ENCODE measurements at places on chromosomes 12 and 14.

GRCh38 chr12:127903146-127903545, 363.8 kb upstream of the TMEM132C start:
- no peak for DNase-seq
- H3K27me3 ChIP-seq: no peaks in the 10 kb centered on the region
- no peaks in the 10 kb centered on the region for H3K36me3 ChIP-seq
- H3K27ac ChIP-seq: no peak overlapping the region
- no peak overlapping the region for H3K4me3 ChIP-seq

- no peak overlapping the region for H3K27ac ChIP-seq
- no peak for DNase-seq
- no peaks in the 10 kb centered on the region for H3K4me1 ChIP-seq
- H3K4me3 ChIP-seq: no peak overlapping the region
- no peaks in the 10 kb centered on the region for H3K36me3 ChIP-seq
Measured at GRCh38 chr14:52992236-52992870, 41.5 kb upstream of the FERMT2 start.

DNA sequence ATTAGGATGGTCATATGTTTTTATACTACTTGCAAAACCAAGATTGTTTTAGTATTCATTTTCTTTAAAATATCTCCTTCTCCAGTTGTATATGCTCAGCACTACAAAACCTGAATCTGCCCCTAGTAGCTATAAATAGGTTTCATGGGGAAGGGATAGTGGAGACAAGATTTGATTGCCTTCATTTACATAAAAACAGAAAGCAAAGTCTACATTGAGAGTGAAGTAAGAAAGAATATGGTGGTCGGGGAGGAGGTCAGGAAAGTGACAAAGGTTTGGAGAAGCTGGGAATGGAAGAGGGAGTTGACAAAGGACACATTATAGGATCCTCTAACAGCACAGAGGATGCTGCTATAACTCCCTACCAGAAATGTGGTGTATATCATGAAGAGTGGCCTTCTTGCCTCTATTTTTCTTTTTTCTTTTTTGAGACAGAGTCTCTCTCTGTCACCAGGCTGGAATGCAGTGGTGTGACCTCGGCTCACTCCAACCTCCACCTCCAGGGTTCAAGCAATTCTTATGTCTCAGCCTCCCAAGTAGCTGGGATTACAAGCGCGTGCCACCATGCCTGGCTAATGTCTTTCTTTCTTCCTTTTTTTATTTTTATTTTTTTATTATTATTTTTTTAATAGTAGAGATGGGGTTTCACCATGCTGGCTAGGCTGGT, 6.6 kb upstream of the LRP6 start:
- H3K36me3 ChIP-seq: peaks cover 3% of the 10 kb centered on the region
- H3K4me1 ChIP-seq: peaks cover 2% of the 10 kb centered on the region
- H3K27ac ChIP-seq: no peak overlapping the region
- H3K4me3 ChIP-seq: no peak overlapping the region

DNA sequence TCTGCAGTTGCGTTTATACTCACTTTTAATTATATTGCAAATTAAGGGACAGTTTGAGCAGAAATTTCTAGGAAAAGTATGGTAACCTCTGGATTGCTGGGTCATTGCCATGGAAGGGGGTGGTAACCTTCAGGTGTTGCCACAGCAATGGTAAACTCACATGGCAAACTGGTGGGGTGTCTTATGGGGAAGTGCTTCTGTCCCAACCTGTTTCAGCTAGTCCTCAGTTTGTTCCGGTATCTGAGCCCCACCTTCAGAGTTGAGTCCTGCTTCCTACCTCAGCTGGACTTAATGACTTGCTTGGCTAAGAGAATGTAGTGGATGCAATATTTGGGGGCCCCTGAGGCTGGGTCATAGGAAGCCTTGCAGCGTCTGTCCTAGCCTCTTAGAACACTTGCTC, 7.3 kb upstream of the CLMN start:
- H3K4me1 ChIP-seq: no peaks in the 10 kb centered on the region
- H3K27ac ChIP-seq: no peak overlapping the region
- H3K4me3 ChIP-seq: no peak overlapping the region
- peaks cover 2% of the 10 kb centered on the region for H3K27me3 ChIP-seq
- peaks cover 3% of the 10 kb centered on the region for H3K36me3 ChIP-seq
- no peak for DNase-seq

DNA sequence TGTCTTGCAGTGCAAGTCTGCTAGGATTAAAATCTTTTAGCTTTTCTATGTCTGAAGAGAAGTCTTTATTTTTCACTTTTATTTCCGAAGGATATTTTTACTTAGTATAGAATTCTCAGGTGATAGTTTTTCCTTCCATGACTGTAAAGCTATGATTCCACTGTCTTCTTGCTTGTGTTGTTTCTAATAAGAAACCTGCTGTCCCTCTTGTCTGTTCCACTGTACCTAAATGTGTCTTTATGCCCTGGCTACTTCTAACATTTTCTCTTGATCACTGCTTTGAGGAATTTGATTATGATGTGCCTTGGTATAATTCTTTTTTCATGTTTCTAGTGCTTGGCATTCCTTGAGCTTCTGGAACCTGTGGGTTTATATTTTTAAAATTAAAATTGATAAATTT, 228.7 kb downstream of the CACNA1C start:
- DNase-seq: no peak
- no peak overlapping the region for H3K27ac ChIP-seq
- H3K4me3 ChIP-seq: no peak overlapping the region
- peaks cover 10% of the 10 kb centered on the region for H3K4me1 ChIP-seq
- H3K36me3 ChIP-seq: no peaks in the 10 kb centered on the region

DNA sequence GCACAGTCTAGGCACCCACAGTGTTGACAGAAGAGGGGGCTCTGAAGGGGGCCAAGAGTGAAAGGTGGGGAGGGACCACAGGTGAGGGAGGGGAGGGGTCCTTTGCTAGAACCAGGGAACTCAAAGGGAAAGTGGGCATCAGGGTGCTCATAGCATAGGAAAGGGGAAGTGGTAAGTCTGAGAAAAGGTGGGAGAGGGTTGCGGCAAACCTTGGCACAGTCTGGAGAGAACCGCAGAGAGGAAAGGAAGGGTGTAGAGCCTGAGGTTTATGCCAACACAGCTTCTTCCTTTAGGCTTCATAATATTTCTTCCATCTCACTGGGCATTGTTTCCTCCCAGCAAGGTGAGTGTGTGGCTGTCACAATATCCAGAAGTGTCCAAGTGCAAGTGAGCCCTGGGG, 11.5 kb upstream of the PLEK2 start:
- no peak overlapping the region for H3K27ac ChIP-seq
- peaks cover 5% of the 10 kb centered on the region for H3K27me3 ChIP-seq
- peaks cover 8% of the 10 kb centered on the region for H3K4me1 ChIP-seq
- no peak for DNase-seq

DNA sequence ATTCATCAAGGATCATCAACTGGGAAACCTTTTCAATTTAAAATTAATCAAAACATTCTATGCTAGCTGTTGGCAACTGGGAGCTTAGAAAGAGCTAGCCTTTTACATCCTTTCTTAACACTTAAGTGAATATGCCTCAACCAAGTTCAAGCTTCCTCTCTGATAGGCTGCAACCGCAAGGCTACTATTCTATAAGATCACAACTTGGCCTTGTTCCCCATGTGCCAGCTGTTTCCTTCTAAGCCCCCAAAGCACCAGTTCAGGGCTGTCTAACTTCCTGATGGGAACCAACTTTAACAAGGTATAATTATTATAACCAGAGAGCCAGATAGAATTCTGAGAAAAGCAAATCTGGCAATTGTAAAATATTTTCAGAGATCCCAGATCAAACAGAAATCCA, 37.0 kb downstream of the KCNC2 start:
- no peak for DNase-seq
- H3K36me3 ChIP-seq: no peaks in the 10 kb centered on the region
- no peaks in the 10 kb centered on the region for H3K27me3 ChIP-seq
- H3K4me1 ChIP-seq: no peaks in the 10 kb centered on the region
- no peak overlapping the region for H3K27ac ChIP-seq

GRCh38 chr14:59148334-59148900, 40.0 kb upstream of the DAAM1 start:
- H3K4me3 ChIP-seq: no peak overlapping the region
- H3K27ac ChIP-seq: no peak overlapping the region
- H3K36me3 ChIP-seq: no peaks in the 10 kb centered on the region
- H3K27me3 ChIP-seq: peaks cover 2% of the 10 kb centered on the region

- peaks cover 31% of the 10 kb centered on the region for H3K36me3 ChIP-seq
- H3K4me3 ChIP-seq: no peak overlapping the region
- DNase-seq: no peak
- H3K27ac ChIP-seq: no peak overlapping the region
- peaks cover 11% of the 10 kb centered on the region for H3K4me1 ChIP-seq
Measured at GRCh38 chr14:81211844-81212243, 8.9 kb downstream of the GTF2A1 start.

DNA sequence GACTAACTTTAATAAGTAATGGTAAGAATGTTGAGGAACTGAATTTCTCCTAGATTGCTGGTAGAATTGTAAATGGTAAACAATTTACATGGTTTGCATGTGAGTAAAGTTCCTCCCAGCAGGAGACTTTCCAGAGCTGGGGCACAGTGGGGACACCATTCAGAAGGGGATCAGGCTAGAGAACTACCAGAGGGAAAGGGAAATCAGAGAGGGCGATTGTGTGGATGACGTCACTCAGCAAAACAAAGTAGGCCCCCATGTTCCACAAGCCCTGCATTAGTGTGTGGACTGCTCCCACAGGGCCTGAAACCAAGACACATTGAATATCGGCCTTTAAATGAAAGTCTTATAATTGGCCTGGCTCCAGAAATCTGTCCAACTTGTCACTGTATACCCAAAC, 9.5 kb downstream of the RNASE11 start:
- H3K27ac ChIP-seq: no peak overlapping the region
- DNase-seq: no peak
- peaks cover 14% of the 10 kb centered on the region for H3K4me1 ChIP-seq
- no peaks in the 10 kb centered on the region for H3K36me3 ChIP-seq

GRCh38 chr14:62776300-62776699, 269.0 kb downstream of the KCNH5 start:
- no peak overlapping the region for H3K27ac ChIP-seq
- H3K4me1 ChIP-seq: no peaks in the 10 kb centered on the region
- H3K36me3 ChIP-seq: no peaks in the 10 kb centered on the region
- no peak overlapping the region for H3K4me3 ChIP-seq
- no peak for DNase-seq
- H3K27me3 ChIP-seq: peaks cover 3% of the 10 kb centered on the region

DNA sequence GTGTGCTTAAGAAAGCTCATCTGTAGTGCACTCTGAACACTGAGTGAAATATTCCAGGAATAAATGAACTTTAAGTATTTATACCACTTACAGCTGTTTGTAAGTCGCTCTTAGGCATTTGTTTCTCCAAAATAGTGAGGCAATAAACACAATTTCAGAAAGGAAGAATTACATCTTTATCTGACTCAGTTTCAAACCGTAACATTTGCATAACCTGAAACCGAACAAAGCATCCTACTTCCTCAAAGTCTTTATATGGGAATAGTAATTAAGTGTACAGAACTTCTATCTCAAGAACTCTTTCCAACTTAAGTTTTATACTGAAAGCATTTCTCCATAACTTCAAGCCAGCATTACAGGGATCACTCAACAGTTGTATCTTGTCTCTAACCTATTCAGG, 58.4 kb downstream of the SOX5 start:
- H3K27me3 ChIP-seq: peaks cover 4% of the 10 kb centered on the region
- no peak for DNase-seq
- H3K36me3 ChIP-seq: peaks cover 14% of the 10 kb centered on the region
- no peak overlapping the region for H3K27ac ChIP-seq
- H3K4me3 ChIP-seq: no peak overlapping the region

- H3K4me3 ChIP-seq: no peak overlapping the region
- no peak overlapping the region for H3K27ac ChIP-seq
- no peaks in the 10 kb centered on the region for H3K4me1 ChIP-seq
- no peaks in the 10 kb centered on the region for H3K27me3 ChIP-seq
- no peak for DNase-seq
Measured at GRCh38 chr12:68530965-68531364, 79.7 kb upstream of the RAP1B start.

DNA sequence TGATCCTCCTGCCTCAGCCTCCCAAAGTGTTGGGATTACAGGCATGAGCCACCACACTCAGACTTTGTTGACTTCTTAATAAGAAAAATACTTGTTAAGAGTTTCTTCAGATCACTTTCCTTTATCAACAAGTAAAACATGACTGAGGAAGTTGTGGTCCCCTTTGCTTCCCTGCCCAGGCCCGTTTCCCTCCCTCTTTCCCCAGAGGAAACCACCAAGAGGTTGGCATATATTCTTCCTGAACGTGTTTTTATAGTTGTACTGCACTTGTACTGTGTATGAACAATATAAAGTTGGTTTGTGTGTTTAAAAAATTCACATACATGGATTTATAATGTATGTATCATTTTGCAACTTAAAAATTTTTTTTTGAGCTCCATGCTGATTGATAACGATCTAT, 28.4 kb downstream of the PTPN11 start:
- peaks cover 9% of the 10 kb centered on the region for H3K36me3 ChIP-seq
- DNase-seq: no peak
- no peak overlapping the region for H3K27ac ChIP-seq
- peaks cover 5% of the 10 kb centered on the region for H3K4me1 ChIP-seq
- H3K27me3 ChIP-seq: peaks cover 2% of the 10 kb centered on the region
- H3K4me3 ChIP-seq: no peak overlapping the region

DNA sequence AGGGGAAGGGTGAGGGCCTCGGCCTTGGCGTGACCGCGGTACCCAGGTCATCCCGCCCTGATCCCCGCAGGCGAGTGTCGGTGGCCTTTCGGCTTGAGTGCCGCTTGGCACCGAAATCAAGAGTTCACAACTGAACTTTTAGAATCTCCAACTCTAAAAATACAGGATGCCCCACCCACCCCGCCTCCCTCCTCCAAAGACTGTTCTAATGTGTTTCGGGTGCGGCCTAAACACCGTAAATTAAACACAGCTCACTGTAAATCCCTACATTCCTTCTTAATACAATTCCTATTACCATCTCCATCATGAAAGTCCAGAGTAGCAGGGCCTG, 11.4 kb downstream of the SCNN1A start:
- no peaks in the 10 kb centered on the region for H3K36me3 ChIP-seq
- no peak for DNase-seq
- peaks cover 4% of the 10 kb centered on the region for H3K27me3 ChIP-seq
- peak overlapping the region; percentile 79 for H3K4me3 ChIP-seq
- H3K27ac ChIP-seq: no peak overlapping the region

- H3K36me3 ChIP-seq: peaks cover 16% of the 10 kb centered on the region
- no peak for DNase-seq
- H3K4me1 ChIP-seq: no peaks in the 10 kb centered on the region
- peaks cover 16% of the 10 kb centered on the region for H3K27me3 ChIP-seq
Measured at GRCh38 chr14:105974902-105975301, 448.5 kb downstream of the TMEM121 start.

- no peaks in the 10 kb centered on the region for H3K36me3 ChIP-seq
- no peak for DNase-seq
- H3K27ac ChIP-seq: no peak overlapping the region
- H3K4me3 ChIP-seq: no peak overlapping the region
Measured at GRCh38 chr14:39217214-39217879, 16.4 kb upstream of the MIA2 start.

DNA sequence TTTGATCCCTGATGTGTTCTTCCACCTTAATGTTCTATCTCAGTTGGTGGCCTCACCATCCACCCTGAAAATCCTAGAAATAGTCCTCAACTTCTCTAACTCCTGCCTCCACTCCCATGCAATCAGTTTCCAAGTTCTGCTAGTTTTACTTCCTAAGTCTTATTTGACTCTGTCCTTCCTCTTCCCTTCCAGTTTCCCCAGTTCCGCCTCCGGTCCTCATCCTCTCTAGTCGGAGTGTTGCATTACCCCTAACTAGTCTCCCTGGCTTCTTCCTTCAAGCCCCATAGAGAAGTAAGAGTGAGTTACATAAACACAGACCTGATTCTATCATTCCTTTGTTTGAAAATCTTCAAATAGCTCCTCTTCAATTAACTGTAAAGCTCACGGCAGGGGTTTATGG, 236.5 kb downstream of the GXYLT1 start:
- H3K4me3 ChIP-seq: no peak overlapping the region
- peaks cover 10% of the 10 kb centered on the region for H3K4me1 ChIP-seq
- no peak for DNase-seq
- no peak overlapping the region for H3K27ac ChIP-seq

All from endothelial cell (in vitro differentiated cells).